Peyer's patch (tissue), 4 donors: ENCODE measurements at places on chromosomes 3 and 15.
A peak's percentile ranks its signal among the peaks of the same experiment; 100 is the strongest.

DNA sequence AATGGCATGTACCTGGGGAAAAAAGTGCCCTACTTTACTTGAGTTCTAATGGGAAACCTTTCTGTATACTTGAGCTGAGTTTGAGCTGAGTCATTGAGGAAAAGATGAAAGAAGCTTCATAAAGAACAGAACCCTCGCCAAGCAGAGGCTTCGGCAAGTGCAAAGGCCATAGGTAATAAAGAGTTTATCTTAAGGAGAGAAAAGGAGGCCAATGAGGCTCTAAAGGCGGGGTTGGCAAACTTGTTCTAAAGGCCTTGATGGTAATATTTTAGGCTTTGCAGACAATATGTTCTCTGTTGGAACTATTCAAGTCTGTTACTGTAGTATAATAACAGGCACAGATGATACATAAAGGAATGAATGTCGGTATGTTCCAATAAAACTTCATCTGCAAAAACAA, 17.6 kb upstream of the TRAT1 start:
- DNase-seq, result no peak

- no peak for DNase-seq
Measured at GRCh38 chr3:182327196-182327681, 466.1 kb upstream of the ATP11B start.

DNA sequence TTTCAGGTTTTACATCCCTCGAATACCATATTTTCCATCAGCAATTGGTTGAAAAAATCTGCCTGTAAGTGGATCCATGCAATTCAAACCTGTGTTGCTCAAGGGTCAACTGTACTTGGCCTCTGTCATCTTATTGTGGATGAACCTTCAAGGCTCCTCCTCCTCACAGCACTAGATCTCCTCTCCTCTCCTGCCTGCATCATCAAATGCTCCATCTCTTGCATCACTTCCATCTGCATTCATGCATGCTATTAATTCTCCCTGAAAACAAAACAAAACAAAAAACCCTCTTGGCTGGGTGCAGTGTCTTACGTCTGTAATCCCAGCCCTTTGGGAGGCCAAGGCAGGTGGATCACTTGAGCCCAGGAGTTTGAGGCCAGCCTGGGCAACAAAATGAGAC, 10.1 kb downstream of the BCL2L10 start:
- DNase-seq, result no peak

- DNase-seq, result no peak
Measured at GRCh38 chr3:183098536-183099025, 715 bp downstream of the MCCC1 start.

GRCh38 chr3:156674911-156675829, 780 bp downstream of the TIPARP start:
- DNase-seq, result peak; percentile 74

- DNase-seq, result no peak
Measured at GRCh38 chr15:48722764-48723661, 77.5 kb upstream of the FBN1 start.

DNA sequence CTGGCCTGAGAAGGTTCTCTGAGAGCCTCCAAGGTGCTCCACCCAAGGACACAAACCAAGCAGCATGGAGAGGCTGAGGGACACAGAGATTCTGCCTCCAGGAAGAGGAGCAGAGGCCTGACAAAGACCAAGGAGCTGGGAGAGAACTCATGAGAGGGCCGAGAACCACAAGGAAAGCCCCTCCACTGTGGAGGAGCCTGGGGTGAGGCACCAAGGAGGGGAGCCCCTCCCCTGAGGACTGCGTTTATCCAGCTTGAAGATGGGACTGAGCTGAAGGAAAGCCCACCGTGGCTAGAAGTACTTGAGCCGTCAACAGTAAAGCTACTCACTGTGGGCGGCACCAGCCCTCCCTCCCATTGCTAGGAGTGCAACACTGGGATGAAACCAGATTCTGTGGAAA, 63.1 kb upstream of the MEF2A start:
- no peak for DNase-seq

DNA sequence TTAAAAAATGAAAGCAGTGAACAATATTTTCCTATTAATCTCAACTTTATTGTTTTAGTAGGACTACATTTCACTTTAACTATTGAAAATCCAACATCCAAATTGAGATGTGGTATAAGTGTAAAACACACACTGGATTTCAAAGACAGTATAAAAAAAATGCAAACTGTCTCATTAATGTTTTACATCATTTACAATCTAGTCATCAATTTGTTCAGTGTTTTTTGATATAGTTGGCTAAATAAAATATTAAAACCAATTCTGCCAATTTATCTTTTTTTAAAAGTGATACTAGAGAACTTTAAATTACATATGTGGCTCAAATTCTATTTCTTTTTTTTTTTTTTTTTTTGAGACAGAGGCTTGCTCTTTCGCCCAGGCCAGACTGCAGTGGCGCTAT, 95.1 kb downstream of the NPTN start:
- DNase-seq, result no peak

GRCh38 chr15:31379042-31379441, 52.4 kb downstream of the KLF13 start:
- peak; percentile 15 for DNase-seq

DNA sequence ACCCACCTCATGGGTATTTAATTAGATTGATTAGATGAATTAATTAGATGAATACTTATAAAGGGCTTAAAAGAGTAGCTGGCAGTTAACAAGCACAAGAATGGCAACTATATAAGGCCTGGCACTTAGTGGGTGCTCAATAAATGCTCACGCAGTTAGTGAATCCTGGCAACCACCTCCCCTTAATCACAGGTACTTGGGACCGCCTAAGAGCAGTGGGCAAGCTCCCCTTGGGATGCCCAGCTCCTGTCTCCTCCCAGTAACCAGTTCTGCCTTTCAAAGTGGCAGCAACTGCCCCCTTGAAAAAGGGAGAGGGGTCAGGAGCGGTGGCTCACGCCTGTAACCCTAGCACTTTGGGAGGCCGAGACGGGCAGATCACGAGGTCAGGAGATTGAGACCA, 4.6 kb downstream of the LYZL4 start:
- no peak for DNase-seq

GRCh38 chr3:61111825-61112224, 139.4 kb downstream of the FHIT start:
- DNase-seq, result no peak

- DNase-seq, result no peak
Measured at GRCh38 chr3:60294181-60294580, 957.1 kb downstream of the FHIT start.

DNA sequence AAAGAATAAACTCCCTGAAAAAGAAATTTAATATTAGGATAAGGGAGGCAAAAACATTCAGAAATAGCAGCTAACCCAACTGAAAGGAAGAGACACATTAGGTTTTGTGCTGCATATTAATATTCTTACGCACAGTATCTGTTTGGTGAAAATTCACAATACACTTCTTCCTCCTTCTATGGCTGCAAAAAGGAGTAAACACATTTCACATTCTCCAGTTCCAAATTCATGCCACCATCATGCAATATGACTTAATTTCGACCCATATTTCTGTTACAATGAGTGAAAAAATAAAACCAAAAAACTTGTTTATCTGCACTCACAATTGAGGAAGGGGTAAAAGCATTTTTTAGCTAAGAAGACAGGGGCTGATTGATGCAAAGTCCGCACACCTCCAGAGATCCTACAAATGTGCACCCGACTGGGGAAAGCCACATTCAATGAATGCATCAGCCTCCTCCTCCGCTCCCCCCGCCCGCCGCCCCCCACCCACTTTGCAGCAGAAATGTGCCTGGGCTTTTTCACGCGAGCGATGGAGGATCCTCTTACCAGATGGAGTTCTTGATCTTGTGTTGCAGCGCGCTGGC, 1.0 kb downstream of the RFX7 start:
- DNase-seq, result no peak

GRCh38 chr15:79179108-79179561, 88.6 kb upstream of the RASGRF1 start:
- DNase-seq, result no peak

- DNase-seq, result no peak
Measured at GRCh38 chr15:74252291-74252690, 16.2 kb downstream of the CCDC33 start.

DNA sequence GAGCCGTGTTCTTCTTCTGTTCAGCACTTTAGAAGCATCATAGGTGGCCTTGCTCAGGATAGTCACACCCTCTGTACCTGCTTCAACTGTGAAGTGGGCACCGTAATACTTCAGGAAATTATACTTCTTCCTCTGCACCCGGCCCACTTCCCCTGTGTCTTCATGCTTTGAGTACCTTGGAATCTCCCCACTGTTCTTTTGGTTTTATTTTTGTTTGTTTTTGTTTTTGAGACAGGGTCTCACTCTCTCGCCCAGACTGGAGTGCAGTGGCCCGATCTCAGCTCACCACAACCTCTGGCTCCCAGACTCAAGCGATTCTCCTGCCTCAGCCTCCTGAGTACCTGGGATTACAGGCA, 1.7 kb downstream of the P2RY14 start:
- peak; percentile 61 for DNase-seq

GRCh38 chr3:129240436-129240835, 9.0 kb upstream of the COPG1 start:
- no peak for DNase-seq

- DNase-seq, result peak; percentile 53
Measured at GRCh38 chr3:13019243-13020095, 53.8 kb downstream of the IQSEC1 start.

GRCh38 chr3:32958509-32958908, 7.1 kb downstream of the CCR4 start:
- DNase-seq, result no peak

DNA sequence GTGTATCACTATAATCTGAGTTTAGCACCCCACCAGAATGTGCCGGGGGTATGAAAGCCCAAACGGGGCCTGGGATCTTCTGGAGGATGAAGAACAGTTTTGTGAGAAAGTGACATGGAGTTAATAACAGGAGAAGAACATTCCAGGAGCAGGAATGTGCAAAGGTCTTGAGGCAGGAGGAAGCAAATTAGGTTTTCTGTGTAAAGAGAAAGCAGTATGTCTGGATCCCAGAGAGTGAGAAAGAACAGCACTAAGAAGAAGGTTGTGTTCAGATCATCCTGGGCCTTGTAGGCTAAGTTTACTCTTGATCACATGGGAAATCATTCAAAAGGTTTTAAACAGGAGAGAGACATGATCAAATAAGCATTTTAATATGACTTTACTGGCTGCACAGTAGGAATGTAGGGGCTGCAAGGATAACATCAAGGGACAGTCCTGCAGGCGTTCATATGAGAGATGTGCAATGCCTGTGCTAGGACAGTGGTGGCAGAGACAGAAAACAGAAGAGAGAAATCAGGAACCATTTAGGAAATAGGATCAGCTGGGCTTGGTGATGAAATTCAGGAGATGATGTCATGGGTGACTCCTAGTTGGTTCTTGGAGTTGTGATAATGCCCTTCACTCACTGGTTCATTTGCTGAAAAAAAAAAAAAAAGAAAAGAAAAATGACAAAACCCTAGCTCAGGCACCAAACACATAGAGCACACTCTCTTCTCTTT, 113.5 kb downstream of the TNIK start:
- DNase-seq, result no peak

DNA sequence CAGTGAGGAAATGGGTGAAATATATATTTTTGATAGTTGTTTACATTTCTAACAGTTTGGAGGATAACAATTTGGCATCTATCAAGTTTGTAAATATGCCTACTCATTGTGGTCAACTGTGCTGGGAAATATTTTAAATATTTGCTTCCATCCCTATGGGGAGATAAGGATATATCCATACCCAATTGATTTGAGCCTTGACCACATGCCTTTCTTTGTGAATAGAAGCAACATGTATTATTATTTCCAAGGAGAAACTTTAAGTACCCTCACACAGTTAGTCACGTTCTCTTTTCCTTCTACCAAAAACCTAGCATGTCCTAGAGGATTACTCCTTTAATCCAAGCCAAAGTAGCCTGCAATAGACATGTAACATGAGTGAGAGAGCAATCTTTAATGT, 245.4 kb upstream of the CBLB start:
- no peak for DNase-seq

- DNase-seq, result no peak
Measured at GRCh38 chr3:187227658-187228258, 30.5 kb downstream of the RTP1 start.

GRCh38 chr3:172106989-172107388, 67.6 kb downstream of the FNDC3B start:
- peak; percentile 75 for DNase-seq

- no peak for DNase-seq
Measured at GRCh38 chr15:80507131-80507530, 102.9 kb downstream of the ARNT2 start.

- no peak for DNase-seq
Measured at GRCh38 chr3:127613406-127613805, 15.2 kb downstream of the MCM2 start.

- no peak for DNase-seq
Measured at GRCh38 chr3:143309705-143310104, 190.1 kb downstream of the CHST2 start.

DNA sequence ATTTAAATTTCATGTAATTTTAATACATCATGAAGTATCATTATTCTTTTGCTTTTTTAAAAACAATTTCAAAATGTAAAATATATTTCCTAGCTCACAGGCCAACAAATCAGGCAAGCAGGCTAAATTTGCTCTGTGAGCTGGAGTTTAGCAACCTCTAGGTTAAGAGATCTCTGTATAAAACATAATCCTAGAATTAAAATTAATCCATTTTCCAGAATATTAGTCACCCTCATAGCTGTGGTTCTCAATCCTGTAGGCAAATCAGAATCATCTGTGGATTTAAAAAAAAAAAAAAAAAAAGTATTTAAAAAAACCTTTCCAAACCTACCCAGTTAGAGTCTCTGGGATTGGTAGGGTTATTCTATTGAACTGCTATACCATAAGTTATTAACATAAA, 209.7 kb downstream of the MINAR1 start:
- DNase-seq, result no peak

DNA sequence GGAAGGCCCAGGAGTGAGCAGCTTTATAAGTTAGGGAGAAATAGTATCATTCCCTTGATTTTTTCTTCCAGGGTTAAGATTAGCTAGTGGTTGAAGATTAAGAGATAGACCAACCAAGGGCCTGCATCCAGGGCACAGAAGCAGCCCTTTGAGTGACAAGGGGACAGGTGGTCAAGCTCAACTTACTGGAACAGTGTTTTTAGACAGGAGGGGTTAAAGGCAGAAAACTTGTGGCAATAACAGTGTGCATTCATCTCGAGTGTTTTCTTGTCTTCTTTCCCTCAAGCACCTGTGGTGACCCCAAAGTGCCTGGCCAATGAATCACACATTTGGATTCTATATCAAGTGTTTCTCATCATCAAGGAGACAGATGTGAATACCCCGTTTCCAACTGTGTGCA, 267.5 kb downstream of the PDCD6IP start:
- no peak for DNase-seq

DNA sequence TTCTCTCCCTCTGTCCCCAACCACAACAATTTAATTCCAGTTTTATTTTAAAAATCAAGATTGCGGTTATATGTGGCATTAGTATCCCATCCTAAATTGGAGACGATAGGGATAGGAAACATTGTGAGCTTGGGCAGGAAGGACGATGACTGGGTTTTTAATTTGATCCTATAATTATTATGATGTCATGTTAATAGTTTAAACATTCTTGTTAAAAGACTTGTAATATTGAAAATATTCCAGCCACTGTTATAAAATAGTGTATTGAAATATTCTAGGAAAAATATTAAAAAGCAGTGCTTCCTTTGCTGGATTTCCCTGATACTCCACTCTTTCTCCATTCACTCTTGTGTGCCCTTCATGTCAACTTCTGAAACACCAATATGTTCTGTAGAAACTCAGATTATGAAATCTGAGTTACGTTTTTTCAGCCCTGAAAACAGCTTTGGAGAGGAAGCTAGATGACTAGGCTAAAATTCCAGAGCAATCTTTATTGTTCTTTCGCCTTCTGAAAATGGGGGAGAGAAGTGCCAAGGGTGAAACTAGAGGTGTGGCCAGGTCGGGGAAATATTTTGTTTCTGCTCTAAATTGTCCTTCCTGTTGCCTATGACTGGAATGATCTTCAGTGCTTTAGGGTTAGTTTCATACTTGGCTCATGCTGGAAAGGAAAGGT, 46.1 kb upstream of the MAP3K13 start:
- DNase-seq, result no peak
